ENCODE measurements at places on chromosomes 13 and 19.

GRCh38 chr13:58266271-58266670 lies 634.7 kb downstream of the PCDH17 start:
- no peak for DNase-seq

DNA sequence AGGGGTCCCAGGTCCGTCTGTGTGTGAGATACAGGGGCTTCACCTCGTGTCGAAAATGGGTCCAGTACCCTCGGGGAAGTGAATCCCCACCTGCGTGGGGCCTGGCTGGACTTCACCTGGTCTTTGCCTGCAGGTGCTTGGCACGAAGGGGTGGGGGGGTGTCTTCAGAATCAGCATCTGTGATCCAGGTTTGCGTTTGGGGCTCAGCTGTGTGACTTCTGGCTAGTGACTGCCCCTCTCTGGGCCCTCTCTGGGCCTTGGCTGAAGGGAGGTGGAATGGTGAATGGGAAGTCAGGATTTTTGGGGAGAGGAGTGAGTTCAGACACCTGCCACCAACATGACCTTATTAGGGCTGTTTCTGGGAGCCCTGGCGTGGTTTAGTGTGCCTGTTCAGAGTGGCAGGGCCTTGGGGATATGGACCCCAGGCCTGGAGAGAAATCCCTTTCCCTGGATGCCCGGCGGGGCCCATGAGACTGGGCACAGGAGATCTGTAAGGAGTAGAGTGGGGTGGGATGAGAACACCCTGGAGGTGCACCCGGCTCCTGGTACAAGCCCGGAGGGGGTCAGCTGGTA lies 2.7 kb downstream of the CELF5 start:
- no peak for DNase-seq

DNA sequence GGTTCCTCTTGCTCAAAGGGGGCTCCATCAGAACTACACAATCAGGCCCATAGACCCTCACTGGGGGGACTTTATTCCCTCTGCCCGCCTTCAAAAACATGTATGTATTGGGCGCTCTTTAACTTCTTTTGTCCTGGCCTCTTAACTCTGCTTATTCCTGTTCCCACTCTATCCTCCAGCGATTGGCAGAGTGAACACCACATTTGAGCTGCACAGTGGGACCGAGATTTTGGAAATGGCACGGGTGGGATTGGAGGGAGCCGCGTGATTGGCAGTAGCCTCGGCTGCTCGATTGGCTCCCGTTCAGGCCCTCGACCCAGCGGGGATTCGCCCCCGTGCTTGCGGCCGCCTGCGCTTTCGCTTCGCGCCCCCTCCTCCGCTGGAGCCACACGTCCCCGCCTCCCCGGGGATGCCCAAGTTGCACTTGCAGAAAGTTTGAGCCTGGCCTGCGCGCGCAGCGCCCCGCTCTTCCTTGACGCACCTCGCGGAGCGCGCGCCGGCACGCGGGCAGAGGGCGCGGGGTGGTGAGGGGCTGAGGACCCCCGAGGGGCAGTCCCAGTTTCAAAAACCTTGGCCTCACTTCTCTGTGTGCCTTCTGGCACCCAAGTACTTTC lies at the start of gene ZIC5:
Gene ZIC5 (minus strand): TSS at position 192 of the 614 bp plus-strand sequence. CDS start 164 bp downstream, at position 28.
- DNase-seq: no peak

DNA sequence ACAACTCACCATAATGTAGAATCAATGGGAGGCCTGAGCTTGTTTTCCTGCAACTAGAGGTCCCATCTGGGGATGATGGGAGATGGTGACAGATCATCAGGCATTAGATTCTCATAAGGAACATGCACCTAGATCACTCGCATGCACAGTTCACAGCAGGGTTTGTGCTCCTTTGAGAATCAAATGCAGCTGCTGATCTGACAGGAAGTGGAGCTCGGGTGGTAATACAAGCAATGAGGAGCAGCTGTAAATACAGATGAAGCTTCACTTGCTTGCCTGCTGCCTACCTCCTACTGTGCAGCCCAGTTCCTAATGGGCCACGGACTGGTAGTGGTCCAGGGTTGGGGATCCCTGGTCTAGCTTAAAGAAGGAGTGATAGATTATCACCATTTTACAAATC lies 33.0 kb downstream of the KPNA3 start:
- no peak for DNase-seq

DNA sequence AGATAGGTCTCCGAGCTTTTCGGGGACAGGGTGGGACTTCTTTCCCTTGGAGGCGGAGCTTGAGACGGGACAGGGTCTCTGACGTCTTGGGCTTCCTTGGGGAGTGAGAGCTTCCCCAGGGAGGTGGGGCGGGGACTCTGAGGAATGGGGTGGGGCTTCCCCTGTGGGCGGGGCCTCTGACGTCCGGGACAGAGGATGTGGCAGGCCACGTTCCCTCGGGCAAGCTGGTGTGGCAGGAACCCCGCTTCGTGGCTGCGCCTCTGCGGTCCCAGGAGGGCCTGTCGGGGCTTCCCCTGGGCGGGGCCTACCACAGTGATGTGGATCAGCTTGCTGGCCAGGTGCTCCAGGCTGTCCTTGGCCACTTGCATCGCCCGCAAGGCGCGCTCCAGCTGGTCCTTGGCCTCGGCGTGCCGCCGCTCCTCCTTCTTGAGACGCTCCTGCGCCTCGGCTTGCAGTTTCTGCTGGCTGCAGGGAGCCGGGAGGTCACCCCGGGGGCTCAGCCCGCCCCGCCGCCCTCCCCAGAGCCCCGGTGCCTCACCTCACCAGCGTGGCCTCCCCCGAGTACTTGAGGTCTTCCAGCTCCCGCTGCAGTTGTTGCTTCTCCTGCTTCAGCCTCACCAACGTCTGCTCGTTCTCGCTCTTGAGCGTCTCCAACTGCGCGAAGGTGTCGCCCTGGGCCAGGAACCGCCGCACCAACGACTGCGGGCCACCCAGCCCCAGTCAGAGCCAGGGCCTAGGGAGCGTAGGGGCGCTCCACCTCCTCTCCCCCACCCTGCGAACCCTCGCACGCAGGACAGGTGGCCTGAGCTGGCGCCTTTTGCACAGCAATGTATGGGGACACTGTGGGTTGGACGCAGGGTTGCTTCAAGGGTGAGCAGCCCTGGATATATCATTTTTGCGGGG lies 3.3 kb upstream of the RGL3 start:
- DNase-seq: peak; percentile 89

GRCh38 chr19:35098413-35099049 lies 17.1 kb upstream of the FXYD3 start:
- no peak for DNase-seq

DNA sequence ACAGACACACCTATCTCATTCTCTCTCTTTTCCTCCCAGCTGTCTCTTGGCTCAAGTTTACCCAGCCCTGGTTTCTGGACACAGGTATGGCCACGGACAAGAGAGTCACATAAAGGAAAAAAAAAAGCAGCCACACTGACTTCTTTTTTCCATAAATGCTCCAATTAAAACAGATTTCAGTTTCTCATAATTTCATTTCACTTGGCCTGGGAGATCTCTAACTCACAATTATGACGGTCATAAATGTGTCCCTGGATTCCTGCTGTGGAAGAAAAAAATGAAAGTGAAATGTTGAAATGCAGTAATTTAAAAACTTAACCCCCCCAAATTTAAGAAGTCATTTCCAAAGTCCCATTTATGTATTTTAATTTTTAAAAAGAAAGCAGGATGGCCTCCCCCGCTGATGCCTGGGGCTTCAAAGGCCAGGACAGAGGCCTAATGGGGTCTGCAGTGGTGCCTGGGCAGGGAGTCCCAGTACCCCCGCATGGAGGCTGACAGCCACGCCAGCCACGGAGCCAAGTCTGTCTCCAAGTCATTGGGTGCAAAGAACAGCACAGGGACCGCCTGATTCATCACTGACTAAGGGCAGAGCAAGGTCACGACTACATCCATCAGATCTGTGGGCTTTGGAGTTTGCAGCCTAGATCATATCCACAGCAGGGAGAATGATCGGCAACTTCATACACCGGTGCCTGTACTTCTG lies 79.7 kb downstream of the TSHZ3 start:
- DNase-seq: no peak

GRCh38 chr19:852136-853013 lies at the start of gene ELANE:
Gene ELANE, plus strand, starts transcription at chr19:852303. Its CDS starts 26 bp downstream, at chr19:852329.
- no peak for DNase-seq

DNA sequence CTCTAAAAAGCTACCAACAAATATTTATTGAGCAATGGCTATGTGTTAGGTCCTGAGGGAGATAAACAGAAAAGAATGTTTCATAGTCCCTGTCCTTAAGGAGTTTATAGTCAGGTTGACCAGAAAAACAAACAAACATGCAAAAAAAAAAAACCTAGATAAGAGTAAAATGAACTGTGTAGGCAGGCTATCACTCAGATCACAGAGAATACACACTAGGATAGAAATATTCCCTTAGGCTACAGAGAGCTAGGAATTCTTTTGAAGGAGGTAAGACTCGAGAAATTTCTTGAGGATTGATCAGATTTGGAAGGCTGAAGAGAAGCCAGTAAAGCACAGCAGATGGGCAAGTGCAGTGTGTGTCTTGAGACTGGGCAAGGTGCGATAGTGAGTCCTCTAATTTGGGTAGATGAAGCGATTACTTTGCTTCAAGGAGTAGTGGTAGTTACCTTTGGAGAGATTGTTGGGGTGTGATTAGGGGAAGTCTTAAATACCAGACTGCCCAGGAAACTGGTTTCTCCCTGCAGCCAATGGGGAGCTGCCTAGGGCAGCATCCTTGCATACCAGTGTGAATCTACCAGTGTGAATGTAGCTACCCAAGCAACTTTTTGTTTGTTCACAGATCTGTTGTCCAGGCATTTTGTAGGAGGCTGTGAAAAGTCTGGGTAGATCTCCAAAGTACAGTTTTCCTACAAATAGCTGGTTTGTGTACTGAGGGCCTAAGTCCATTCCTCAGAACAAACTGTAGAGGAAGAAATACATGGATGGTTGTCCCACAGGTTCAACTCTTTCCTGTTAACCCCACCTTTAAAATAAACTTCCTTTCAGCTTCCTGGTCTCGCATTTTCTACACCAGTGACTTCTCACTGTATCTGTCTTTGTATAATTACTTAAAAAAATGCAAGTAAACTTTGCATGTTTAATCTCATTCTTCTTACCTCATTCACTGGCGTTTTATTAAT lies 314.1 kb downstream of the KLF5 start:
- no peak for DNase-seq

GRCh38 chr13:106597186-106597585 lies 29.2 kb upstream of the ARGLU1 start:
- DNase-seq: no peak

DNA sequence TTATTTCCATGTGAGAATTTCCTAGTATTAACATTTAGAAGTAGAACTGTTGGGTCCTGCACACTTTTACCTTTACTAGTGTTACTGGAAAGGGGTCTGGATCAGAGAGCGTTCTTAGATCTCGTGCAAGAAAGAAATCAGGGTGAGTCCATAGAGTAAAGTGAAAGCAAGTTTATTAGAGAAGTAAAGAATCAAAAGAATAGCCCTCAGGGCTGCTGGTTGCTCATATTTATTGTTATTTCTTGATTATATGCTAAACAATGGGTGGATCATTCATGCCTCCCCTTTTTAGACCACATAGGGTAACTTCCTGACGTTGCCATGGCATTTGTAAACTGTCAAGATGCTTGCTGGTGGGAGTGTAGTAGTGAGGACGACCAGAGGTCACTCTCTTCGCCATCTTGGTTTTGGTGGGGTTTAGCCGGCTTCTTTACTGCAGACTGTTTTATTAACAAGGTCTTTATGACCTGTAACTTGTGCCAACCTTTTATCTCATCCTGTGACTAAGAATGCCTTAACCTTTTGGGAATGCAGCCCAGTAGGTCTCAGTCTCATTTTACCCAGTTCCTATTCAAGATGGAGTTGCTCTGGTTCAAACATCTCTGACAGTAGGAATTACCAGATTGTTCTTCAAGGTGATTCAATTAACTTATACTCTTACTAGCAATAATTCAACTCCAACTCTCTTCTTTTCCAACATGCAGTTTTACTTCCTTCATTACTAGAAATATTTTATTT lies 27.4 kb downstream of the NDFIP2 start:
- DNase-seq: no peak

DNA sequence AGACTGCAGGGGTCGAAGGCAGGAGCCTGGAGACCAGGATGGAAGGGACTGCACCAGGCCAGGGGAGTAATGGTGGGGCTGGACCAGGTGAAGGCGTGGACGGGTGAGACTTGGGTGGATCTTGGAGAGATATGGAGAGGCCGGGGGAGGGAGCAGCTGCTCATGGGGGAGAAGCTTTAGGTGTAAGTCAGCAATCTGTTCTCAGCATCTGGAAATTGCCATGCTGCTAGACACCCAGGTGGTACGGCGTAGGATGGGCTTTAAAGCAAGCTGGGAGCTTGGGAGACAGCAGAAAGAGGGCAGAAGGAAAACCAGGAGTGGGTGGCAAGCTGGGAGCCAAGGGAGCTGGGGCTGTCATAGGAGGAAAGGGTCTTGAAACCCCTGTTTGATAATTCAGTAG lies 3.0 kb downstream of the CERS4 start:
- no peak for DNase-seq

- DNase-seq: no peak
Observed at GRCh38 chr13:40961214-40961613, 57.9 kb downstream of the ELF1 start.

DNA sequence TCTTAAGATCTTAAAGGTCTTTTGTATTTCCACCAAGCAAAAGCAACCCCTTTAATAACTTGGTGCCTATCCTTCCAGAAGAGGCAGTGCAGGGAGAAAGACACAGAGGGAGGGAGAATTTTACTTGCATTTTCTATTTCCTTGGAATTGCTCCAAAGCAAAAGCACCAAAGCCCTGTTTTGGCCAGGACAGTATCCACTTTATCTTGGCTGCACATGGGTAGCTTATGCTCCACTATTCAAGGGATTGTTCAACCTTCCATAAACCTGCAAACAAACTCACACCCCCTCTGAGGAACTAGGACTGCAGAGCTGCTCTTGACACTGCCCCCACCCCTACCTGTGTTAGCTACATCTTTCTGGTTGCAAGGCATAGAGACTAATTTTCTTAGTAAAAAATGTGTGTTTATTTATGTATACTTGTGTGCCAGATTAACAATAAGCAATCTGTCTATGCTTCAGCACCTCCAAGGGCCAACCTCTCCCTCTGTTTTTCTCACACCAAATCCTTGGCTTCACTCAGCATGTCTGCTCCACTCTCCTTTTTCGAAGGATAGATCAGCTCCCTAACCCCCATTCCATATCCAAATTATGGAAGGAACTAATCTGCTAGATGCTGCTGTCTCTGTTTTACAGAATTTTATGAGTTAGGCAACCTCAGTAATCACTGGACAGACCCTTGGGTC lies 68.1 kb upstream of the KLF12 start:
- no peak for DNase-seq

GRCh38 chr19:963486-963951 lies 20.6 kb upstream of the WDR18 start:
- DNase-seq: no peak

DNA sequence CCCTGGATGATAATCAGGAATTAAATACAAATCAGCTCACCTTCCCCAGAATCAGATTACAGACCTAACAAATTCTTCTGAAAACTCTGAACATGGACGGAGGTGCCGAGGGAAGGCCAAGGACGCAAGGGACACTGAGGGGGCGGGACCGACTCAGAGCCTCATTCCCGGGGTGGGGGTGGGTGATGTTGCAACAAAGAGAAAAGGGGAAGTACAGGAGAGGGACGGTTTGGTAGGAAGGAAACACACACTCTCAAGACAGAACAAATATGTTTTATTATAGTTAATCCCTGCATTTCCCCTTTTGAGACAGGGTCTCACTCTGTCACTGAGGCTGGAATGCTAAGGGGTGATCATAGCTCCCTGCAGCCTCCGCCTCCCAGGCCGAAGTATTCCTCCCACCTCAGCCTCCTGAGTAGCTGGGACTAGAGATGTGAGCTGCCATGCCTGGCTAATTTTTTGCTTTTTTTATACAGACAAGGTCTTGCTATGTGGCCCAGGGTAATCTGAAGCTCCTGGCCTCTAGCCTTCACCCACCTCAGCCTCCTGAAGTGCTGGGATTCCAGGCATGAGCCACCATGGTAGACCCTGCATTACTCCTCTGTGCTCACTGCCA lies 786 bp upstream of the LILRA2 start:
- DNase-seq: no peak
